ENCODE measurements at places on chromosomes 13 and 19.

GRCh38 chr19:3987619-3988371, 2.5 kb upstream of the EEF2 start:
- no peak for DNase-seq

GRCh38 chr19:13701624-13702023, 62.7 kb upstream of the MRI1 start:
- no peak for DNase-seq

- no peak for DNase-seq
Observed at GRCh38 chr19:2636897-2637683, 65.4 kb downstream of the GNG7 start.

- no peak for DNase-seq
Observed at GRCh38 chr19:7676376-7676775, 514 bp upstream of the MCEMP1 start.

- no peak for DNase-seq
Observed at GRCh38 chr19:52946322-52947310, 16.1 kb downstream of the ZNF816 start.

DNA sequence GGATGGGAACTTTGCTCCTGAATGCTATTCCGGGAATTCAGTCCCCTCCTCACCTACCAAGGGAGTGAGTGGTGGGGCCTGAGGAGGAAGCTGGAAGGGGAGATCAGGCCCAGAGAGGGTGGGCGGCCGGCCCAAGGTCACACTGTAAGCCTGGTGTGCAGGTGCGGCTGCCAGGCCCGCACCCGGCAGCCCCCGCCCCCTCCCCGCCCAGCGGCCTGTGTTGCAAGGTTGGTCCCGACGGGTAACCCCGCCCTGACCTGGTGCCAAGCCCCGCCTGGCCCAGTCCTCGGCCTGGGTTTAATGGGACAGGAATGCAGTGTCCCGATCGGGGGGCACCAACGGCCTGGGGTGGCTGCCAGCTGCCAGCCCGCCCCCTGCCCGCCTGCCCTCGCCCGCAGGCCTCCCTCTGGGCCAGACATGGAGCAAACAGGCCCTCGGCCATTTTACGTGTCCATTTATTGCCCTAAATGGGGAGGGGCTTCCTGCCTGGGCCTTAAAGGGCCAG, 5.5 kb downstream of the ZBTB7A start:
- no peak for DNase-seq

DNA sequence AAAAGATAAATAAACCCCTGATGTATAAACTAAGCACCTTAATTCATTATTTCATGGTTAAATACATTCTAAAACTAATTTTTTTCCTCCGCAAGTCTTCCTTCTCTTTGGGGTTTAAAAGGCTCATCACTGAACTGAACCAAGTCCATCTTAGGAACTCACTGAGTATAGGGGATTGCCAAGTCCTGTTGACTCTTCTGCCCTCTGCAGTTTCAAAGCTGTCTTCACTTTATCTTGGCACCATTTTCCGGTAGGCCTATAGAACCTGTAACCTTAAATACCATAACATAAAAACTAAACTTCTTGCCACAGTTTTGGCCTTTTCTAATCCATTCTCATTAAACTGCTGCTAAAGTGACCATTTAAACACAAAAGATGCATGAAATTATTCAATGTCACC, 66.5 kb upstream of the USPL1 start:
- no peak for DNase-seq

GRCh38 chr19:10219678-10220077, 11.5 kb downstream of the S1PR2 start:
- no peak for DNase-seq

DNA sequence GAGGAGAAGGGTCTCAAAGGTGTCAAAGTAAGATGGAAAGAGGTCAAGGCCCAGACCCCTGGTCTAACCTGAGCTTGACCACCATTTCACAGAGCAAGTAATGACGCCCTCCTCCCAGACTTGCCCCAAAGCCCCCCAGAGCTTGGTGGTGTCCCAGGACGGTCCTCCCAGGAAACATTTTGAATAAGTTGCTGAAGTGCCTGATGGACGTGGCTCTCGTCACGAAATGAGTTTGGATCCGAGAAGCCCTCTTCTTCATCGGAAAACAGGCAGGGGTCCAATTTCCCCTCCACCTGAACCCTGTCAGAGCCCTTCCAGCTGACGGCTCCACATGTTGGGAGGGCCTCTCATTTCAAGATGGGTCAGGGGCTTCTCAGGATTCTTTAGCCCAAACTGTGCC, 54.5 kb upstream of the TPM4 start:
- no peak for DNase-seq

GRCh38 chr13:72808917-72809500, 27.1 kb downstream of the PIBF1 start:
- no peak for DNase-seq

DNA sequence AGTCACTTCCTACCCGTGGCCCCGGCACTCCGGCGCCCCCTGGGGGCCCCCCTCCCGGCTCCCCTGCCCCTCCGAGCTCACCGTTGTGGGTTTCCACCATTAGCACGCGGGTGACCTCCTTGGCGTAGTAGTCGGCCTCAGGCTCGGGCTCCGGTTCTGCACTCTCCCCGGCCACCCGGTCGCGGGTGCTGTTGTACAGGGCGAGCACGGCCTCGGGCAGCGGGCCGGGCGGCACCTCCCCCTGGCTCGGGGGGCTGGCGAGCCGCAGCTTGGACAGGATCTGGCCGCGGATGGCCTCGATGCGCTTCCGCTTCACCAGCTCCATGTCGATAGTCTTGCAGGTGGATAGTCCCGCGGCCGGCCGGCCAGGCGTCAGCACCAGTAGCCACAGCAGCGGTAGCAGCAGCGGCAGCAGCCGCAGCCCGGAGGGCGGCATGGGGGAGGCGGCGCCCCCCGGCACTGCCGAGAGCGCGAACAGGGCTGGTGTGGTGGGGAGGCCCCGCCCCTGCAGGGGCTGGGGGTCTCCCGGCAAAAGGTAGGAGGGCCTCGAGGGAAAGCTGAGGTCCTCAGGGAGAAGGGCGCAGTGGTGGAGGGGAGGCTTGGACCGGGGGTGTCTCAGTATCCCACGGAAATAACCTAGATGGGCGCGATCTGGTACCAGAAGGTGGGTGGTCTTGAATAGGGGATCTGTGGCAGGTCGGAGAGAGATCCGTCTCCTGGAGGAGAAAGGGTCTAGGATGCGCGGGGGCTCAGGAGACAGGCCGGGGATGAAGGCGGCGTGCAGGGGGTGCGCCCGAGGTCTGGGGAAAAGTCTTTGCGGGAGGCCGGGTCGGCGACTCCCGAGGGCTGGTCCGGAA, 885 bp downstream of the TGFB1 start:
- DNase-seq, result no peak

DNA sequence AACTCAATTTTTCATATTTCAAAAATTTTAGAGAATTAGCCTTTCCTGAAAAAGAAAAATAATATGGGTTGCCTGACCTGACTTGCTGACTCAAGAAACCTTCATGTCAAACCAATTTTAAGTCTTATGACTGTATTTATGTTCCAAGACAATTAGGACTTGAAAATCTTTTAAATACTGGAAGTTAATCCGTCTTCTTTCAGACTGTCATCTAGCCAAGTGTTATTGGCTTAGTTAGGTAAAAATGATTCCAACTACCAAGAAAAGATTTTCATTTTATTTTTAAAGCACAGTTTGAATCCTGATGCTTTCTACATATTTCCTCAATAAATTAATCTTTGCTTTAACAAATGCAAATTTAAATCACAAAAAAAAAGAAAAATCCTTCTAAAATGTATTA, 337.6 kb downstream of the SLITRK6 start:
- no peak for DNase-seq

GRCh38 chr19:35216833-35217648, 11.5 kb downstream of the FAM187B start:
- no peak for DNase-seq

DNA sequence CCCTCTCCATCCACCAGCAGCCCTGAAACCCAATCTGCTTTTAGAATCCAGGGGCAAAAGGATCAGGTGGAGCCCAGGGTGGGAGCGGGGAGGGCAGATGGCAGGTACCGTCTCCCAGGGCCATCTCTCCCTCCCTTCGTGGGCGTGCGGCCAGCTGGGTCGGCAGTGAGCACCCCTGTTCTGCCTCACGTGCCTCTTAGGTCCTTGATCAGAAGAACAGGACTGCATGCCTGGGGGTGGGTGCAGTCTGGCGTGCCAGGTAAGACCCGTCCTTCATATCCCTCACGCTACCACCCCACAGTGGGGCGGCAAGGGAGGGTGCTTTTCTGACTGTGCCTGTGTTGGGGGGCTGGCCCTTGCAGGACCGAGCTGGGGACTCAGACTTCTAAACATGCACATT, 2.0 kb downstream of the SLC8A2 start:
- DNase-seq, result no peak

DNA sequence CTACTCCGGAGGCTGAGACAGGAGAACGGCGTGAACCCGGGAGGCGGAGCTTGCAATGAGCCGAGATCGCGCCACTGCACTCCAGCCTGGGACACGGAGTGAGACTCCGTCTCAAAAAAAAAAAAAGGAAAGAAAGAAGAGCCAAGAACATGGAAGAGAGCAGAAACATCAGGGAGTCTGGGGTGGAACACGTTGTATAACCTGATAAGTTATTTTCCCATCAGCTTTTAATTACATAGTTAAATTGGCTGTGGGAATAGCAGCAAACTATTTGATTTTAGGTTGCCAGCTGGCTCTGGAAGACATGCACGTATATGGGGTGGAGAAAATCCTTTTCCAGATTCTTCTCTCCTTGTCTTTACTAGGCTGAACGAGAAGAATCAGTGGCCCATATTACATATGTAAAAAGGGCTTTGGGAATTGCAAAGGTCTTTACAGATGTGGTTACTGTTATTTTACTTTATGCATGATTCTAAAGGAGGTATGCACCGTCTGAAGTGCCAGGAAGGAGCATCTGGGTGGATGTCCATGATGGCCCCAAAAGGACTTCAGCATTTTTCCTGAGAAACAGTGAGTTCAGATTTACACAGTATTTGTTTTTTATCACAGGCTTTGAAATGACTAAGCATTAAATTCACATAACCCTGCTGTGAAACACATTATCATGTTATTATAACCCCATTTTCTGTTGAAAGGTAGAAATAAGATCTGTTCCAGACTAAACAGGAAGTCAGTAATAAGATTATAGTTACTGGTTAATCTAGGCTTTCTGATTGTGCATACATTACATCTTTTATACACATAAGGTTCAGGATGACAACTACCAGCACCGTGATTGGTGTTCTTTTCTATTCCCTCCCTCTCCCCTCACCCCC, 4.6 kb upstream of the NAA16 start:
- DNase-seq, result no peak

DNA sequence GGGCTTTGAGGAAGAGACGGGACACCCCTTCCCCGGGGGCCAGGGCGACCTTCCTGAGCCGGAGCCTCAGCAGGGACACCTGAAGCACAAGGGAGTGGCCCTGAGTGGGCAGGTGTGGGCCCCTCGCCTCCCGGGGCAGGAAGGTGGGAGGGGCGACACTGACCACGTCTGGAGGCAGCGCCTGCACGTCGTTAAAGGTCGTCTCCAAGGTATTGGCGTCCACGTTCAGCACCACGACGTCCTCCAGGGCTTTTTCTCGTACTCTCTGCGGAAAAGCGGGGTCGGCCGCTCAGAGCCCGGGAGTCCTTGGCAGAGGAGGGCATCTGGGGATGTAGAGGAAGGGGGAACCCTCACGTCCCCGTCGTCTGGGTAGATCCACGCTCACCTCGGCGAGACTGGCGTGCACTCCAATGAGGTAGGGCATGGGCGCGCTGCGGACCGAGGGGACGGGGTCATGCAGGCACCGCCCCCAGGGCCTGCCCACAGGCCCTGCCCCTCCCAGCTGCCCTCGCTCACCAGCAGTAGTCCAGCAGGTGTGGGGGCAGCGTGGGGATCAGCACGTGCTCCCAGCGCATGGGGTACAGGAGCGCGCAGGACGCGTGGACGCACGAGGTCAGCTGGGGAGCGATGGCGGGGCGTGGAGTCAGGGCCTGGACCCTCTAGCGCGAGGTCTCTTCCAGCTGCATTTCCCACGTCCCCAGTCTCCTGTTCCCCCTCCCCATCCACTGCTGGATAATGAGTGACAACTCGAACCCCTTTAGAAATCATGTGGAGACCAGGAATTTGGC, 6.1 kb downstream of the DENND1C start:
- no peak for DNase-seq

- DNase-seq, result no peak
Observed at GRCh38 chr19:41619018-41619556, 7.8 kb downstream of the CEACAM4 start.

- no peak for DNase-seq
Observed at GRCh38 chr13:45851956-45852355, 403 bp upstream of the SIAH3 start.

- DNase-seq, result no peak
Observed at GRCh38 chr13:102930566-102930965, 84.7 kb downstream of the ERCC5 start.

GRCh38 chr13:106859533-106859904, 291.6 kb upstream of the ARGLU1 start:
- DNase-seq, result no peak

DNA sequence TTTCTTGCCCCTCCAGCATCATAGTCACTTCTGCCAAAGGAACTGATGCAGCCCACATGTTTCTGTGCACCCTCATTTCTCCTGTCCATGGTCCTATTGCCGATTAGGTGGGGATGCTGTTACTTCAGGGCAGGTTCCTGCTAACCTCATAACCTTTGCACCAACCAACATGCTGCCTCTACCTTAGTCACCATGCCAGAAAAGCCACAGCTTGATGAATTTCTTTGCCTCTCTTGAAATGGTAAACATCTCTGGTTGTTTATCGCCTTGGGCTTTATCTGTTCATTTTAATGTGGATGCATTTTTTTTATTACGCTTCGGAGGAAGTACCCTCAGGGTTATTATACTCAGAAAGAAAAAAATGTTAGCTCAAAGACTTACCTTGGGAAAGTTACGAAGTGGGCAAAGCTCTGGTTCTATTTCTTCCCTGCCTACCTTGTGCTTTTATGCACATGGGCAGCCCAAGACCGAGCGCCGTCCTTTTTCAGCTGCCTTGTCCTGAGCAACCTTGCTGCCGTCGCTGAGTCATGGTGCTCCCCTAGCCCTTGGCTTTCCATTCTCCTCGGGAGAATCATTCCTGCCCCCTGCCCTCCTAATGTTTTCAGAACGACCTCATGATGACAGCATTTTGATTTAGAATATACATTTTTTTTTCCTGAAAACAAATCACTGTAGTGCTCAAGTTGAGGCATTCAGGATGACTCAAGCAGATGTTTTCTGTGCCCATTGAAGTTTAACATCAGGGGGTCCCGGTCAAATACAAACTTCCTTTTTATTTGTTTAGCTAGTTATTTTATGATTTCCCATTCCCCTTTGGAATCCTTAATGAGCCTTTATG, 280.0 kb downstream of the SHISA2 start:
- no peak for DNase-seq
